Mesenchymal stem cell (in vitro differentiated cells and primary cell): ENCODE measurements at places on chromosomes 1 and 21.
A peak's percentile ranks its signal among the peaks of the same experiment; 100 is the strongest.

DNA sequence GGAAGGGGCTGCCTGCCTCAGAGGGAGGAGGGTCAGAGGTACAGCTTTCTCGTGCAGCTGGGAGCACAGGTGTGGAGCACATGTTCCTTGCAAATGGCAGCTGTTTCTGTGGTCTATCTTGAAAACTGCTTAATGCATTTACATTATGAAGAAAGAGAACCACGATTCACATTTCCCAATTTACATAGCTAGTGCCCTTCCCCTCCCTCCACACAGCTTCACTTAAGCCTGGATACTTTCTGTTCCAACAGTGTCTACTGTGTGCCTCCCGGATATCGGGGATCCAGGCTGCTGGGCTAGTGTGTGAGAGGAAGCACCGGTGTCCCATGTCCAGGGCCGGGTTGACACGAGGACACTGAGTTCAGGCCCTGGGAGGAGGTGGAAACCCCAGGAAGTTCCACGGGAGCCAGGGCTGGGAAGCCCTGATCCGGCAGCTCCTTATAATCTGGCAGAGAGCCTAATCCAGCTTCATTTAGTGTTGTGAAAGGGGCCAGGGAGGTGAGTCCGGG, 31.6 kb downstream of the TMCC2 start:
- peak; percentile 59 for DNase-seq

DNA sequence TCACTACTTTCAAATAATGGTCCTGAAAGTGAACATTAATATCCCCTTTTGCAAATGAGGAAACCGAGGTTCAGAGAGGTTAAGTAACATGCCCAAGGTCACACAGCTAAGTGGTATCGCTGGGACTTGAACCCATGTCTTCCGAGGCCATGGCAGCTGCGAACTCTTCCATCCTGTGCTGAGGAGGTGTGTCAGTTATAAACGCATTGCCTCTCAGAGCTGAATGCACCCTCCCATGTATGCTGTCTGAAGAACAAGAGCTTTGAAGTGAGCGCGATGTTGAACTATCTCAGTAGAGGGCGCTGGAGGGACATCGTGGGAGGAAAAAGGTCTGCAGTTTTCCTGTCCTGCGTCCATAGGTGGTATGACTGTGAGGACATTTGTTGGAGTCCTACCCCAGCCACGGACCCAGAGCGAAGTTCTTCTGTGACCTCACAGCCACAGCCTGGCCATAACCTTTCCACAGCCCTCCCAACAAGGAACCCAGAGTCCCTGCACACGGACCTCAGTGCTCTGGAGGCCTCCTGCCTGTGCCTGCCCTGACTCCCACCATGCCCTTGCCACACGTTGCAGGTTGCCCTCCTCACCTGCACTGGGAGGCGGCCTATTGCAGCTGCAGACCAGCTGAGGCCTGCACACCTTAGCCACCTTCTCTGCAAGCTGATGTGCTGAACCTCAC, 7.5 kb downstream of the MYOC start:
- DNase-seq: peak; percentile 85

- no peak for DNase-seq
These were observed 190.5 kb downstream of the TOMM20 start for GRCh38 chr1:234938135-234938534.

DNA sequence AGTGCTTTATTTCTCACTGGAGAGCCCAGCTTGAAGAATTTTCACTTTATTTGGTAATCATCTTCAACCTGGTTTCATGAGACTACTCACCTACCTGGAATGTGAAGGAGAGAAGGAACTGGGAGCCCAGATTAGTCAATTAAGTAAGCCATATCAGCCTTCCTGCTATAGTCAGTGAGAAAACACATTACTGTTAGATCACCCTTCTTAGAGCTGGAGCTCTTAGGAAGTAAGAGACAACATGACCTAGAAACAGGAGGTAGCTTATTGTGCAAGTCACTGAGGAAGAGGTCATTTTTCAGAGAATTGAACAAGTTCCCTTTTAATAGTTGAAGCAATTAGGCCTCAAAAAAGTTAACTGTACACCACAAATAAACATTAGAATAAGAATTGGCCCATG, 49.2 kb upstream of the TEKT2 start:
- peak; percentile 28 for DNase-seq

GRCh38 chr1:73673971-73674370, 524.0 kb downstream of the LRRIQ3 start:
- no peak for DNase-seq

DNA sequence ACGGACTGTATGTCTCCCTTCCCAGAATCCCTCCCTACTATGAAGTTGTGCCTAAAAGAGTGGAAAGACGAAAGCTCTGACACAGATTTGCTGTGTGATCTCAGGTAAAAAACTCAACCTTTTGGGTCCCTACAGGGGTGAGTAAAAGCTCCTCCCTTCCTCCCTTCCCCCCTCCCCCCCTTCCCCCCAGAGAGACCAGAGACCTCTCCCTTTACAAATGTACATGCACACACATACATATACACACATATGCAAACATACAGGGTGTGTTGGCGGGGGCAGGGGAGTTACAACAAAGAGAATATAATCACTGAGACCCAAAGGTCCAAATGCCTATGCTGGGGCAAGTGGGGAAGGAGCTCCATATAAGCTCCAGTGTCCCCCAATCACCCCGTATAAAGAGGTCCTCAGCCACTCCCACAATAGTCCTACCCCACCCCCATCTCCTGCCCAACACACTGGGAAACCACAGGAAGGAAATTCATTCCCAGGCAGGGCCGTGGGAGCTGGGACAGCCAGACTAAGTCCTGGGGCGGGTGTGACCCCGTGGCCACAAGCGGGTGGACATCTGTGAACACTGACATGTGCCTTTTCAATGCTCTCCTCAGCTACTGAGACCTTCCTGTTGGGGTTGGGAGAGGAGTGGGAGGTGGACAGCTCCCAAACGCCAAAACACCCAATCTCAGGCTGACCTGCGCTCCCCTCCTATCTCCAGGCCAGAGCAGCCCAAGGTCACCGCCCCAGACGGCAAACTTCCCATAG, 2.0 kb downstream of the MEF2D start:
- DNase-seq: peak; percentile 87
